ENCODE measurements at places on chromosomes 7 and 10.

DNA sequence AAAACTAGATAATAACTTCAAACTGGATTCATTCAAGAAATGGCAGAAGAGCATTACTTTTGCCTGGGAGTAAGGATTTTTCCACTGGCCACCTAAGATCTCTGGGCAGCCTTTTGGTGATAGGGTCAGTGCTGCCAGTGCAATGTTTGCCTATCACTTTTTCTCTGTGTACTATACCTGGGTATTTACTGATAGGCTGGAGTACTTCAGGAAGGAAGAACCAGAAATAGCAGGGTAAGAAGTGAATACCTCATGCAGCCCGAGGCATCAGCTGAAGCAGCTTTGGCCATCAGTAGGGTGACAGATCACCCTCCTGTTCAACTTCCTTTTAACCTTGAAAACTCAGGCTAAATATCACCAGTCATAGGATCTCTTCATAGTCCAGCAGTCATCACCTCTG is 5.5 kb upstream of the PAPSS2 start:
- no peak for DNase-seq

GRCh38 chr10:59366290-59366689 is 3.9 kb upstream of the FAM13C start:
- no peak for DNase-seq

GRCh38 chr7:66629222-66630062 is 761 bp downstream of the KCTD7 start:
- DNase-seq: no peak

DNA sequence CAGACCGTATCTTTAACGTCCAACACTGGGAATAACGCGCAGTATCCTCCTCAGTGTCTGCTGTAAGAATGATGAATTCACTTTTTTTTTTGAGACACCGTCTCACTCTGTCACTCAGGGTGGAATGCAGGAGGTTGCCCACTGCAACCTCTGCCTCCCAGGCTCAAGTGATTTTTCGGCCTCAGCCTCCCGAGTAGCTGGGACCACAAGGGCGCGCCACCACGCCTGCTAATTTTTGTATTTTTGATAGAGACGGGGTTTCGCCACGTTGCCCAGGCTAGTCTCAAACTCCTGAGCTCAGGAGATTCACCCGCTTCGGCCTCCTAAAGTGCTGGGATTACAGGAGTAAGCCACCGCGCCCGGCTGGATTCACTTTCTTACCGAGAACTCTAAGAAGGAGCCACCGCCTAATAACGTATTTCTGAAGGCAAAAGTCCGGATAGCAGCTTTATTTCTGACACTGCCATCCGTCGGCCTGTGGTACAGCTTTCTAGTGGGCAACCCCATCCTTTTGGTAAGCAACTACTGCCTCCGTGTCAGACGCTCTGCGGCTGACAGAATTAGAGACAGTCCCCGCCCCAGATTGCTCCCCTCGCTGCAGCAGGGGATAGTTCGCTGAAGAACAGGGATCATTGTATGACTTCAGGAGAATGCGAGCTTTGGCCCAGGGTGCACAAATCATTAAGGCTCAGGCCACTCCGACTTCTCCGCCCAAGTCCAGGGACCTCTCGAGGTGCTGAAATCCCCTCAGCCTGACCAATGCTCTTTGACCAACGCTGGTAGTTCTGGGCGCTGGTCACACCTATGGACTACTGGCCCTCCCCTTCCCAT is 662 bp downstream of the POLR3A start:
- DNase-seq: no peak

- no peak for DNase-seq
Observed at GRCh38 chr10:63689768-63690167, 168.6 kb downstream of the REEP3 start.
